ENCODE measurements at places on chromosomes 16 and 17.

DNA sequence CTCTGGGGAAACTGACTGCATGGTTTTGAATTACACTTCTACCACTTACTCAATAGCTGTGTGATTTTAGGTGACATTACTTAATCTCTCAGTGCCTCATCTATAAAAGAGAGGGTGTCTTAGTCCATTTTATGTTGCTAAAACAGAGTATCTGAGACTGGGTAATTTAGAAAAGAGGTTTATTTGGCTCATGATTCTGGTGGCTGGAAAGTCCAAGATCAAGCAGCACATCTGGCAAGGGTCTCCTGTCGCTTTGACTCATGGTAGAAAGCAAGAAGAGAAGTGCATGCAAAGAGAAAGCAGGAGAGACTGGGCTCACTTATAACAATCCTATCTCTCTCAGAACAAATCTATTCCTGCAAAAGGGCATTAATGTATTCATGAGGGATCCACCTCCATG lies 132.4 kb upstream of the IRX5 start:
- DNase-seq = no peak

- DNase-seq = no peak
Measured at GRCh38 chr16:84404936-84405639, 36.8 kb downstream of the ATP2C2 start.

DNA sequence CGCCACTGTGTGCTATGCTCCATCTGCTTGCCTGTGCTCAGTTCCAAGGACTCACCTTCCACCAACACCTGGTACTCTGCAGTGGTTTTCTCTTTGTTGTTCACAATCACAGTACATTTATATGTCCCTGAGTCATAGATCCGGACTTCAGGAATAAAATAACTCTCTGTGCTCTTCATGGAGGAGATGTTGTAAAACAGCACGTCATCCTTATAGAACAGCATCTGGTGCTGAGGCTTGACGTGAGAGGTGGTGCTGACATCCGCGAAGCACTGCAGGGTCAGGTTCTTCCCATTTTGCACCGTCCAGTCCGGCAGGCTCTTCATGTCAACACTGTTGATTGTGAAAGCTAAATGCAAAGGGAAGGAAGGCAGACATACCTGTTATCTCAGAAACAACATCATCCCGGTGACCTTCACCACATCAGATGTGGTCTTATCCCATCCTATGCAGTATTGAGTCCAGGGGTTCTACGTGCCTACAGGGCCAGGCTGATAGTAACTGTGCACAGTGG lies 12.8 kb downstream of the PECAM1 start:
- no peak for DNase-seq

DNA sequence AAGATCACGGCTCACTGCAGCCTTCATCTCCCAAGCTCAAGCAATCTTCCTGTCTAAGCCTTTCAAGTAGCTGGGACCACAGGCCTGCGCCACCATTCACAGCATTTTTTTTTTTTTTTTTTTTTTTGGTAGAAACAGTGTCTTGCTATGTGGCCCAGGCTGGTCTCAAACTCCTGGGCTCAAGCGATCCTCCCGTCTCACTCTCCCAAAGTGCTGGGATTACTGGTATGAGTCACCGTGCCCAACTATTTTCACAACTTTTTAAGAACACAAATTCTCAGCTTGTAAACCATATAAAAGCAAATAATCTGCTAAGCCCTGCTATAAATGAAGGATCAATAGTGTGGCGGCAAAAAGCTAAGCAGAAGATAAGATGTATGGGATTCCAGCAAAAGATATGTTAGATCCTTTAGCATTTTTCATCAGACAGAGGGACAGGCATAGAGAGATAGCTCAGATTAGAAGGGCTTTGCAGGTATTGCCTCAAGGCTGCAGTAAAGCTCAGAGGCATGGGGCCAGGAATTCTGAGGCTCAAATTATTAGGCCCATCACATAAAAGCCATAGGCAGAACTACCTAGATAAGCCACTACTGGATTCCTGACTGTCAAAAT lies 55.1 kb downstream of the EMP2 start:
- DNase-seq = no peak

- DNase-seq = no peak
Measured at GRCh38 chr16:78306361-78306760, 206.9 kb downstream of the WWOX start.

GRCh38 chr16:50267651-50268050 lies 1.3 kb downstream of the ADCY7 start:
- DNase-seq = no peak

- no peak for DNase-seq
Measured at GRCh38 chr17:37488009-37488604, 1.6 kb upstream of the DUSP14 start.

DNA sequence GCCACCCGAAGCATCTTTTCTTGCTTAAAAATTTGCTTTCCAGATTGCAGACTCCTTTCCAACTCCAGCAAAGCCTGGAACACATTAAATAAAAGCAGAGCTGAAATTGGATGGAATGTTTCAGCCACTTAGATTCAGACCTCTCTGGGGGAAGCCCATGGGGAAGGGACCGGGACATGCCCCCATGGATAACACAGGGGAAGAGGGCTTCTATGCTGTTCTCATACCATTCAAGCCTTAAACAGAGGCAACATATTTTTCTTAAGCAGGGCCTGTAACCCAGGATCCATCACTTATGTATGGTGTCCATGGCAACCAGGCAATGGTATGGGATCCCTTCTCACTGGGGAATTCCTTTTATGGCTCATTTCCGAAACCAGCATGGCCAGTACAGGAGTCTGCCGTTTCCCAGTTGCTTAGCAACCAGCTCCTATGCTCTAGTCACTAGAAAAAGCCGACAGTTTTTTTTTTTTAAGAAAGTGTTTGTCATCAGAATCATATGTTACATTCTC lies 62.0 kb upstream of the MARCHF10 start:
- DNase-seq = no peak

DNA sequence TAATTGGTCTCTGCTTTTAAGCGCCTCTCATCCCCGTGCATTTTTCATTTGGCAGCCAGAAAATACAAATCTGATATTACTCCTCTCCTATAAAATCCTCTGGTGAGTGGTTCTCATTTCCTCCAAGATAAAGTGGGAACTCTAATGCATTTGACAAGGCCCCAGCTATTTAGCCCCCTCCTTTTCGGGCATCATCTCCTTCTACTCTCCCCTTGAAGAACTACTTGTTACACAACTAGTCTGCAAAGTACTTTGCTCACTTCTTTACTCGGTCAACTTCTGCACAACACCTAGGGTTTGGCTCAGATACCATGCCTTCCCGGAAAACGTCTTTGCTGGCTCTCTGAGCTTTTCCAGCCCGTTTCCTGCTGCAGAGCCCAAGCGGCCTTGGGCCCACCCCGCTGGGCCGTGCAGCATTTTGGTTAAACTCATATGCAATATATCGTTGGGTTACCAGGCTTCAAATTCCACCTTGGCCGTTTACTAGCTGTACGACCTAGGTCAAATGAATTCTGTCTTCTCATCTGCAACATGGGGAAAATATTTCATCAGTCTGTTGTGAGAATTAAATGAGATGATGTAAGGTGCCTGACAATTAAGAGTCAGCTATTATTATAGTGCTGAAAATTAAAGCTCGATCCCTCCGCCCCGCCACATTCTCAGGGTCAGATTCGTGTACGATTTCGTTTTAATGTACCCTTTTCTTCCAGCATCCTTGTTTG lies 883 bp upstream of the TAF15 start:
- no peak for DNase-seq

DNA sequence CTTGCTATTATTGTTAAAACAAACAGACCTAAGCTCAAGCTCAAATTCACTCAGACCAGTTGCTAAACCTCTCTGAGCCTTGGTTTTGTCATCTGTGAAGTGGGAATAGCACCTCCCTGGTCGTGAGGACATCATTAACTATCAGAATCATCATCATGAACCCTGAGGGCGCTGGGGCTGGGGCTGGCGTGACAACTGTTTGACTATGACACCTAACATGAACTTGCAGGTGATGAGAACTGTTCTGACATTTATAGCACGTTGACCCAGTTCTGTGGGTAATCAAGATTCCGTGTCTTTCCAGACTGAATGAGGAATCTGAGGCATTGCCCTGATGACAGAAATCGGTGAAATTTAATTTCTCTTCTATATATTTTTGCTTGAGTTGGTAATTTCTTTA lies 71.3 kb upstream of the CDH5 start:
- no peak for DNase-seq

GRCh38 chr17:4747847-4748246 lies 8.1 kb upstream of the CXCL16 start:
- no peak for DNase-seq

DNA sequence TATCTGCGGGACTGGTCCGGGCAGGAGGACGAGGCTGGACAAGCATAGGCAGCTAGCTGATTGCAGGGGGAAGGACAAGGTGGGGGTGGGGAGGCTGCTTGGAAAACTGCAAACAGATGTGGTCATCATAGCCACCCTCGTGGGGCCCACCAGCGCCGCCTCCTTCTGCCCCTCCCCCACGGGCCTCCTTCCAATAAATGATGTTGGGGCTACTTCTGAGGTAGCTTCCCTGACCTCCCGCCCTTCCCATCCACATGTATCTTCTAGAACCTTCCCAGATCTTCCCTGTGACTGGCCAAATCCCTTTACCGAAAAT lies 12.3 kb upstream of the CDC42EP4 start:
- no peak for DNase-seq

DNA sequence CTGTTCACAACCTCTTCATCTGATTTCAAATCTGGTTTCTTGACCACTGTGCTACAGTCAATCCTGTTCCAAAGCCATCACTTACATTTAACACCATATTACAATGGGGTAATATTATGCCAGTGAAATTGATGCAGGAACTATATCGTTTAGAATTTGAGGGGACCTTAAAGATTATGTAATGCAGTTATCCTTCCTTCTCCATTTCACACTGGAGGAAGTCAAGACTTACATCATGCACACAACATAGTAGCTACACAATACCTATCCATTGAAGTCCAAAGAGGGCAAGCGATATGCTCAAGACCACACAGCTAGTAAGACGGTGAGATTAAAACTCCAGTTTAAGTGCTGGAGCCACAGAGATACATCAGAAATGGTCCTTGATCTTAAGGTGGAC lies 16.8 kb downstream of the NOG start:
- DNase-seq = no peak

- peak; percentile 1 for DNase-seq
Measured at GRCh38 chr16:53913099-53913870, 209.3 kb downstream of the FTO start.

DNA sequence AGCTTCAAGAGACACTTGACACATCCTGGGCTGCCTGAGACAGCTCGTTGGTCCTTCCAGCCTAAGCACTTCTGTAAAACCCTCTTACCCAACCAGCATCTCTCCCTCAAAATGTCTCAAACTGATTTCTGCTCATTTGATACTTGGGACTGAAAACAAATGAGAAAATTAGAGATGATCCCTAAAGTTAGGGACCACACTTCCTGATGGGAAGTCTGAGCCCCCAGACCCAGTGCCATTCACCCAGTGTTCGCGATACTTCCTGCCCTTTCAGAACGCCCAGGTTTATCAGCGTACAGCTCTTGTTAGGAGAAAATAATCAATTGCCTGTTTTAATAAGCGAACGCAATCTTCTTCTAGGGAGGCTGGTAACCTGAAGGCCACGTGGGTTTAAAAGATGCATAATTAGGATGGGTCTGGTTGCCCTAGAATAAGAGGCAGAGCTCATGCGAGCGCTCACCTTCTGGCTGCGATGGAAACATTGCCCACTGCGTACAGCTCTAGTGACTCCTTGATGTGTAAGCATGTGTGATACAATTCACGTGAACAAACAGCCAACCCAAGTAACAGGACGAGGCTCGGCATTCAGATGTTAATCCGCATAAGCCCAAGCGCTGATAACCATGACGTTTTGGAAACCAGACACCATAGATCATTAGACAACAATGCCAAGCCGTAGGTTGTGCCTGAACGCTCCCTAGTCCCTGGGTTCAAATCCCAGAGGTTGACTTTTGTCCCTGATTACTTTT lies 213.1 kb downstream of the FOXL1 start:
- no peak for DNase-seq

- DNase-seq = no peak
Measured at GRCh38 chr17:13244513-13244912, 226.7 kb upstream of the ELAC2 start.

- peak; percentile 28 for DNase-seq
Measured at GRCh38 chr17:20992987-20993862, 49.6 kb downstream of the USP22 start.

- DNase-seq = no peak
Measured at GRCh38 chr16:78684030-78684611, 584.7 kb downstream of the WWOX start.

Data from stimulated activated CD4-positive, alpha-beta T cell treated with anti-CD3 and anti-CD28 coated beads, TNF-alpha, amount 100 ng/mL, for 24 hours (primary cell).